Fibroblast of skin of scalp (primary cell): ENCODE measurements at places on chromosomes 3 and 15.

- no peak for DNase-seq
Observed at GRCh38 chr15:99124641-99125040, 19.8 kb downstream of the SYNM start.

GRCh38 chr3:190773948-190774347, 88.5 kb downstream of the GMNC start:
- DNase-seq, result no peak

GRCh38 chr15:57591237-57591821, 375 bp upstream of the MYZAP start:
- no peak for DNase-seq

DNA sequence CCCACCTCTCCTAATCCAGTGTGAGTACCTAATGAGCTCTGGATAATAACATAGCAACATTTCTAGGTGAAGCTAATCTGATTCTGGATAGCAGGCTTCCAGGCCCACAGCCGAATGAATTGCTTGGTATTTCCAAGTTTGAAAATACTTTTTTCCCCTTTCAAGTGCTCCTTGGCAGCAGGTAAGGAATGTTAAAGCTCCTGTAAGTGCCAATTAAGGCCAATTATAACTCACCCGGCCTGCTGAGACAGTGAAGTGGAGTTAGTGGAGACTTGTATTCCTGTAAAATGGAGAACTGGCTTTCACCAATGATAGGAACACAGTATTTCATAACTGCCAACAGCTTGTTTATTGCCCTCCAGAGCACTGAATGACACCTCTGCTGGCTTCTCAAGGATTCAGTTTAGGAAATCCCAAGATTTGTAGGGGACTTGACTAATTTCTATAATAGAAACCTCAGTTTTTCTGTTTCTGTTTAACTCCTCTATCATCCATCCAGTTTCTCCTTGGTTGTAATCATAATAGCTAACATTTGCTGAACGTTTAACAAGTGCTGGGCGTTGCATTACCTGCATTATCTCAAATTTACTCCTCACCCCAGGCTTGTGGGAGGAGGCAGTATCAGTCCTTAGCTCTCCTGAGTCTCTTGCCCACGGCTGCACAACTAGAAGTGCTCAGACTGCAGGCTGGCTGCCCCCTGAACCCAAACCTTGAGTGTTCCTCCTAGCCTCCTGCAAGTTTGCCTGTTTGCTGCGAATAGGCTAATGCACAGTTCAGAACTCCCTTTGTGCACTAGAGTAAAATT, 52.7 kb upstream of the SCAANT1 start:
- DNase-seq, result no peak

GRCh38 chr3:150203273-150203672, 204.8 kb upstream of the TSC22D2 start:
- no peak for DNase-seq

GRCh38 chr15:43775411-43775965, 1.3 kb downstream of the ELL3 start:
- DNase-seq, result peak; percentile 62

DNA sequence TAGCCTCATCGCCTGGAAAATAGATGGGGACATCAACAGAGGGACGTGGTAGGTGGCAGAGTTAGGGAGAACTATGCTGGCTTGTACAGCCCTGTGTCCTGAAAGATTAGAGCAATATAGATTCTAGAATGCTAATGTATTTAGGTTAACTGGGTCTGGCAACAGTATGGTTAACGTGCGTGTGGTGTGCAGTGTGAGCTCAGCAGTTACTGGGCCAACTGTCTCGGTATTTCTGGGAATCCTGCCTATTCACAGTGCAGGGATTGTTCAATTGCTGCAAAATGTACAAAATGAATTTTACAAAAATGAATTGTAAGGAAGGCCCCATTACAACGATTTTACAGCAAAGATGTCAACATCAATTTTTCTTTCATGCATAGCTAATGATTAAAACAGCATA, 20.6 kb downstream of the MEIS2 start:
- peak; percentile 75 for DNase-seq

GRCh38 chr3:156825795-156826143, 384 bp upstream of the LEKR1 start:
- DNase-seq, result no peak

DNA sequence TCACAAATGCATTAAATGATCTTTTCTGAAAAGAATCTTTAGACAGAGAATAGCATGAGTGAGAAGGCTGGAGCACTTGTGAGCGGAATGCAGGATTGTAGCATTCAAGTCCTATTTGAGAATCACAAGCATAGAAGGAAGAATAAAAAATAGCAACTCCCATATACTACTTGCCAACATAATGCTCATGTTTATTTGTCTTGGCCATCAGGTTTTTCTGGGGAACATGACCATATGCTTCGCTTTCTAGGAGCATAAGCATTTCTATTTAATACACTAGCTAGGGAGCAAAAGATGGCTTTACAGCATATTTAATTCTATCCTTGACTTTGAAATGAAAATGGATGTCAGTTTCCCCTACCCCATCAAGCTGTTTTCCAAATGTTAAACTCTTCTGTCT, 170.3 kb upstream of the MITF start:
- DNase-seq, result no peak

DNA sequence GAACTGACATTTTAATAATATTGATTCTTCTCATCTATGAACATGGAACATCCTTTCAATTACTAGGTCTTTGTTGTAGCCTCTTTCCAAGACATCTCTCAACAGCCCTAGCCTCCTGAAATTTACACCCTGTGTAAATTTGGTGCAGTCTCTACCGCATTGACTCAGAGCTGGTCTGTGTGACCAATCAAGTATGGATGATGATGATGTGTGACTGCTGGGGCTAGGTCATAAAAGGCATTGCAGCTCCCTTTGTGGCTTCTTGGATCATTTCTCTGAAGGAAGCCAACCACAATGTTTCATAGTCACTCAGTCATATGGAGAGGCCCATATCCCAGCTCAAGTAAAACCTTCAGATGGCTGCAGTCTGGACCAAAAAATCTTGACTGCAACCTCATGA, 62.1 kb upstream of the FAM3D start:
- no peak for DNase-seq

GRCh38 chr3:31772758-31773473, 208.1 kb downstream of the OSBPL10 start:
- DNase-seq, result no peak

DNA sequence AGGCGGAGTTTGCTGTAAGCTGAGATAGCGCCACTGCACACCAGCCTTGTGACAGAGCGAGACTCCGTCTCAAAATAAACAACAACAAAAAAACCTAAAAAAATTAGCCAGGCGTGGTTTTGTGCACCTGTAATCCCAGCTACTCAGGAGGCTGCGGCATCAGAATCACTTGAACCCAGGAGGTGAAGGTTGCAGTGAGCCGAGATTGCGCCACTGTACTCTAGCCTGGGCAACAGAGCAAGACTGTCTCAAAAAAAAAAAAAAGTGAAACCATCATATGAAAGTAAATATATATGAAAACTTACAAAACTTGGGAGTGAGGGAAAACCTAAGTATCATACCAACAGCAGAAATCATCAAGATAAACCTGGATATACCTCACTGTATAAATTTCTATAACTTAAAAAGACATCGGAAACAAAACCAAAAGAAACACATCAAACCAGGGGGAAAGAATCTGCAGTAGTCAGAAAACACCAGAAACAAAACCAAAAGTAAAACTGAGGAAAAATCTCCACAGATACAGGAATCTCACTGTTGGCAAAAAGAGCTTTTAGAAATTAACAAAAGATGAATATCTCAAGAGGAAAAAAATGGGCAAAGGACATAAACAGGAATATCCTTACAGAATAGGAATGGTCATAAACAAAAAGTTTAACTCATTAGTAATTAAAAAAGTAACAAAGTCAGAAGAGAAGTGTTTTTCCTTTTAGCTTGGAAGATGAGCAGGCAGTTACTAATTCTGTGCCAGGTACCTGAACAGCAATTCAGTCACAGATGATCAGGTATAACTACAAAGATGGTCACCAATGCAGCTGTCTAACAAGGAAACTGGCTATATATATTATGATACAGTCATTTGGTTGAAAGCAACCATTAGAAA, 41.3 kb downstream of the ETV5 start:
- DNase-seq, result no peak

DNA sequence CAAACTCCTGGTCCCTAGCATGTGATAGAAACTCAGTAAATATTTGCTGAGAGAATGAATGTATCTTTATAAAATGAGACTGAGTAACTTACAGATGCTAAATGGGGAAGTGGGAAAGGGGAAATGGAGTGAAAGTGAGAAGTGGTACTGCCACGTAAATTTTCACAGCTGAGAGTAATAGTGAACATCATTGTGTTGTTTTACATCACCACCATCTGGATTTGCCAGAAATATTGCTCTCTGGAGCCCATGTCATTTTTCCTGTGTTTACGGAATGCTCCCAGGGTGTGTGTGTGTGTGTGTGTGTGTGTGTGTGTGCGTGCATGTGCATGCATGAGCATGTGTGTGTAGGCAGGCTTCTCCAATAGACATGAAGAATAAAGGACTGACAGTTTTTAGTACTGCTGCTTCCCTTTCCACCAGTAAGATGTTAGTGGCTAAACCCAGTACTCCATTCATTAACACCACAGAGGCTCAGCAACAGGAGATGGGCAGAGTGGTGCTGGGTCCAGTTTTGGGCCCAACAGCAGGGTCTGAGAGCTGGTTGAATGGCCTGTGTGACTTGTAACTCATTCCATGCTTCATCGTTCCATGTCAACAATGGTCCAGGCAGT, 57.3 kb downstream of the DIPK2A start:
- no peak for DNase-seq

GRCh38 chr3:114569186-114569585, 275.4 kb downstream of the TIGIT start:
- DNase-seq, result no peak

- DNase-seq, result no peak
Observed at GRCh38 chr3:32821686-32822296, 4.0 kb downstream of the TRIM71 start.

DNA sequence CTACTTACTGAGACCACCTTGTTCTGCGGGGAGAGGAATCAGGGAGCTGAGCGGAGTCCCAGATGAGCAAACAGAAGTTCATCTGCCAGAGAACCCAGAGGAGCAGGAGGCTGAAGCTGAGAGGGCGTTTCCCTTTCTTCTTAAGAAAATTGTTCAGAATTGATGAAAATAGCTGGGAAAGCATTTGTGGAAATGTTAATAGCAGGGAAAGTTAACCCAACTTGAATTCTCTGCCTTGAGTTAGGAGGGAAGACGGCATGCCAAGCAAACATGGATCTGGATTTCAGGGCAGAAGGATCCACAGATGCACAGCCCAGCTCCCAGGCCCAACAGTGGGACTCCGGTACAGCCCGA, 23.2 kb downstream of the CRABP1 start:
- DNase-seq, result no peak

DNA sequence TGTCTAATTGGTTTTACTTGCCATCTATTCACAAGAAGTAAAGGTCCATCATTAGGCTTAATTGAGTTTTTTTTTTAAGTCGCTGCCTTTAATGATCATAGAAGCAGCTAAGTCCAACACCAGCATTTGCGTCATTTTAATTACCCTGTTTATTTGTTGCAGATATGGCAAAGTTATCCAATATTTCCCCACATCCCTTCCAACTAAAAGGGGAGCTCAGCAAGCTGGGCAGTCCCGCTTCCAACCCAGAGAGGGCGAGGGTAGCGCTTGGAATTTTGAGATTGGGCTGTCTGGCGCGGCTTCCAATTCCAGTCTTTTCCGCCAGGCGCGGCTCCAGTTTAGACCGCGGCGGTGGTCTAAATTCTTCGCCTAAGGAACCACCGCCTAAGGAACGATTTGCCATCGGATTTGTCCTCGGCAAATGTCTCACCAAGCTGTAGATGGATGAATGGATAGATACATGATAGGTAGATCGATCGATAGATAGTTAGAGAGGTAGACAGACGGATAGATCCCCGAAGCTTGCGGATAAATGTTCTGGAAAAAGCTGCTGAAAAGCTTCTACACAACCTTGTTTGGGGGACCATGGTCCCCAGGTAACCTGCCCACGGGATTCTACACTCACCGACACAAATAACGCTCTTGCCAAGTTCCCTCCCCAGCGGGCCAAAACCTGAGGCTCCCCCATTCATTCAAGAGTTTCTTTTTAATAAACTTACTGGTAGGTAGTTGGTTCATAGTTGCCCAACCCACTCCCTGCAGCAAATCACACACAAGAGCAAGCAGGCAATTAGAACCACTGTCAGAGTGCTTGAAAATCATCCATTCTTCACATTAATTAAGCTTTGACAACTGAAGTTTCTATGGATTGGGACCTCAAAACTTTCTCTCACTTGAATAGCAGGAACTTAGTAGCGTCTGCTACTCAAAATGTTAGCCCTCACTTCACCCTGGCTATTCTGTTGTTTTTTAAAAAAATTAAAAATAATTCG, 49.1 kb downstream of the ZIC4 start:
- DNase-seq, result no peak

DNA sequence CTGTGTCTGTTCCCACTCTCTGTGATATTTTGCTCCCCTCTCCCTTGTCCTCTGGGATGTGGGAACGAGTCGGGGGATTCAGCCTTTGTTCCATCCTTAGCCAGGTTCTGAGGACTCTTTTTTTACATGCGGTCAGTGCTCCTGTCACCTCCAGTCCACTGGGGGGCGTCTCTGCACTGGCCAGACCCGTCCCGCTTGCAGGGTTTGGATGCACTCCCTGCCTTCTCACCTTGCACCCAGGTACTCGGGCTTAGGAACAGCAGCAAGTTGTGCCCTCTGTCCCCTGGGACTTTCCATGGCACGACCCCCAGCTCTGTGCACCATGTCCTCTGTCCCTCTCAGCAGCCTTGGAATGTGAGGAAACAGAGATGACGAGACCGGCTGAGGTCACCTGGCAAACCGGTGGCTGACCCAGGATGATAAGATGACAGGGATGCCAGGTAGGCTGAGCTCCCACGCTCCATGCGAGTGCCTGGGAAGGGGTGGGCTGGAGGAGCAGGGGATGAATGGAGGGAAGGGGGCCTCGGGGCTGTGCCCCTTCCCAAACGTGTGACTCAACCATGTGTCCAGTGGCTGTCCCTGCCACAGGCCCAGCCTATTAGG, 27.3 kb upstream of the FGD5 start:
- peak; percentile 26 for DNase-seq

DNA sequence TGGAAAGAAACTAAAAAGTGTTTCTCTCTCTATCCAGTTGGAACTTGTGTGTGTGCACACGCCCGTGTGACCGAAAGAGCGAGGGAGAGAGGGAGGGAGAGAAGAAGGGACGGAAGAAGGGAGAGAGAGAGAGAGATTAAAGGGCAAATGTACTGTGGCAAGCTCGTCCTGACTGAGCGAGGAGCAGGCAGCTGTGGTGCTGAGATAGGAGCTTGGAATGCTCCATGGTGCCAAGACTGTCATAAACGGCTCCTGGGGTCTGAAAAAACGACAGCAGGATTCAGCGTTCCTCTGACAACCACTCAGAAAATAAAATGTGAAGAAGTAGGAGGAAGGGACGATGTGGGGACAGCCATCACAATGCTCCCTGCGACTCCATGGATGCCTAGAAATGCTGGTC, 276.0 kb downstream of the SV2B start:
- no peak for DNase-seq

GRCh38 chr3:119872773-119873172, 90.9 kb downstream of the NR1I2 start:
- no peak for DNase-seq

- no peak for DNase-seq
Observed at GRCh38 chr15:23073890-23074646, 34.7 kb upstream of the TUBGCP5 start.

GRCh38 chr15:38651328-38652038, 86.9 kb upstream of the RASGRP1 start:
- DNase-seq, result no peak

- DNase-seq, result peak; percentile 61
Observed at GRCh38 chr3:72186400-72186855, 401.5 kb upstream of the PROK2 start.

- DNase-seq, result peak; percentile 60
Observed at GRCh38 chr3:132784502-132785025, 62.4 kb upstream of the NPHP3 start.

- DNase-seq, result no peak
Observed at GRCh38 chr3:36312351-36312750, 68.0 kb upstream of the STAC start.
